Keratinocyte (primary cell): ENCODE measurements at places on chromosomes 7 and 10. TPM values are rescaled to one million over a fixed set of nuclear protein-coding genes. Genes with fewer than 3 reads are reported as not detected.

DNA sequence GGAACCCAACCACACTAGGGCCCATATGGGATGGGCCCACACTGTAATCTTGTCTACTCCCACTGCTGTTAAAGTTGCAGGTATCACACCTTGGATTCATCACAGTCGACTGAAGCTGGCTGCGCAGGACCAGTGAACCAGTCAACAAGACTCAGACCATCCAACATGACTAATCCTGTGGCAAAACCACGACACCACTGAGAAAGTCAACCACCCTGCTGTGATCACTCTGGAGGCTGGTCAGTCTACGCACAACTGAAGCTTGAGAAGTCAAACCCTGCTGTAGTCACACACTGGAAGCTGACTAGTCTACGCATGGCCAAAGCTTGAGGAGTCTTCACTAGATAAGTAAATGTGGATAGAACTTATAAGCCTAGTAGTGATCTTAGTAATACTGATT lies 9.6 kb upstream of the CYREN start:
- peaks cover 21% of the 10 kb centered on the region for H3K36me3 ChIP-seq
- H3K4me3 ChIP-seq, result no peak overlapping the region
- peaks cover 32% of the 10 kb centered on the region for H3K4me1 ChIP-seq
- no peaks in the 10 kb centered on the region for H3K27me3 ChIP-seq
- no peak for DNase-seq

GRCh38 chr7:22477876-22478450 lies 22.0 kb downstream of the STEAP1B start:
- H3K27ac ChIP-seq, result no peak overlapping the region
- H3K27me3 ChIP-seq, result no peaks in the 10 kb centered on the region
- no peak for DNase-seq
- no peaks in the 10 kb centered on the region for H3K36me3 ChIP-seq
- no peaks in the 10 kb centered on the region for H3K4me1 ChIP-seq

GRCh38 chr7:142185801-142186200 lies 72.1 kb downstream of the PRSS58 start:
- no peaks in the 10 kb centered on the region for H3K36me3 ChIP-seq
- H3K4me1 ChIP-seq, result no peaks in the 10 kb centered on the region
- DNase-seq, result no peak
- no peak overlapping the region for H3K4me3 ChIP-seq
- H3K27ac ChIP-seq, result no peak overlapping the region
- H3K27me3 ChIP-seq, result no peaks in the 10 kb centered on the region

DNA sequence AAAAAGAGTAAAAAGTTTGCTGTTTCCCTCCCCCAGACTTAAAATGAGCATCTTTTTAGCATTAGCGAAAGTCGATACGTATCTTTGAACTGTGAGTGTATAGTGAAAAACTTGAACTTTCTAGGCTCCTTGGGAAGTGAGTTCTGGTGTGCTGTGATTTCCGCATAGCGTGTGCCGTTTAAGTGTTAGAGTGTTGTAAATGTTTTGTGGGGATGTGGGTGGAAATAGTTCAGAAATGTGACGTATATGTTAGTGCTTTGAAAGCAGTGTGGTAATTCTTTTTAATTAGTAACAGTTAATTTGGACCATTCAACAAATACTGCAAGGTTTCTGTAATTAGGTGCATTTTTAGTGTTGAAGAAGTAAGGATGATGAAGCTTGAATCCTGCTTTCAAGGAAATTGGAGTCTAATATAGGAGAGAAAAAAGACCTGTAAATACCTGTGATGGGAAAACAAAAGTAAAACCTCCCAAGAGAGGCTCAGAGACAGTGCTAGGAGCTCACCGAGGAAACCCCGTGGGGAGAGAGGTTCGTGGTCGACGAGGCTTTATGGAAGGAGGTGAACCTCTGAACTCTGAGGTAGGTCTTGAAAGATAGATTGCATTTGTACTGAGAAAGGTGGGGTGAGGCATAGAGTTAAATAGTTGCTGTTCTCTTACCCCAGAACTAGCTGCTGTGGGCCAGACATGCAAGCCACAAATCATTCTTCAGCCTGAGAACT lies 40.8 kb downstream of the RBM33 start:
- H3K36me3 ChIP-seq, result peaks cover 6% of the 10 kb centered on the region
- no peaks in the 10 kb centered on the region for H3K4me1 ChIP-seq
- no peak overlapping the region for H3K4me3 ChIP-seq
- no peak overlapping the region for H3K27ac ChIP-seq
- DNase-seq, result no peak
- no peaks in the 10 kb centered on the region for H3K27me3 ChIP-seq

GRCh38 chr7:51268859-51269258 lies 47.8 kb downstream of the COBL start:
- no peaks in the 10 kb centered on the region for H3K36me3 ChIP-seq
- no peak for DNase-seq
- no peak overlapping the region for H3K4me3 ChIP-seq
- no peak overlapping the region for H3K27ac ChIP-seq
- H3K4me1 ChIP-seq, result no peaks in the 10 kb centered on the region
- H3K27me3 ChIP-seq, result no peaks in the 10 kb centered on the region

- no peak for DNase-seq
- H3K4me3 ChIP-seq, result no peak overlapping the region
- H3K27me3 ChIP-seq, result no peaks in the 10 kb centered on the region
- H3K4me1 ChIP-seq, result no peaks in the 10 kb centered on the region
- H3K27ac ChIP-seq, result no peak overlapping the region
Measured at GRCh38 chr10:83724471-83725241, 414.7 kb upstream of the GHITM start.

GRCh38 chr10:20363684-20364083 lies 533.4 kb downstream of the NEBL start:
- no peak overlapping the region for H3K4me3 ChIP-seq
- H3K4me1 ChIP-seq, result no peaks in the 10 kb centered on the region
- no peak overlapping the region for H3K27ac ChIP-seq

GRCh38 chr10:12993595-12993994 lies 7.9 kb downstream of the CCDC3 start:
- H3K27ac ChIP-seq, result no peak overlapping the region
- no peaks in the 10 kb centered on the region for H3K36me3 ChIP-seq
- no peaks in the 10 kb centered on the region for H3K27me3 ChIP-seq
- no peak for DNase-seq

DNA sequence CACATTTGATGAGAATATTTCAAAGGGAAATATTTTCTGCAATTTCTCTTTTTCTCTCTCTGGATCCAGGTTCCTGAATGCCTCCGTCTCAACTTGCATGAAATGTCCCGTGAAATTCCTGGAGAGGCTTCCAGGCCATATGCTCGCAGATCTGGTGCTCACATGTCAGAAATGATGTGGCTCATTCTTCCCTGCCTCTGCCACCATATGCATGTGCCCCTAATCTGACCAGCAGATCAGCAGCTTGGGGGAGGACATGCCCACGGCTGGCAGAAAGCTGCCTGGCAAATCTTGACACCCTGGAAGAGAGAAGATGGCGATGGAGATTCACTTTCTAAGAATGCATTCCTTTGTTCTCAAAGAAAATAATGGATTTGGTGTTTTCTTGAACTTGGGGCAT lies 490.7 kb downstream of the RPS24 start:
- no peak for DNase-seq
- H3K27me3 ChIP-seq, result no peaks in the 10 kb centered on the region
- H3K4me3 ChIP-seq, result no peak overlapping the region

DNA sequence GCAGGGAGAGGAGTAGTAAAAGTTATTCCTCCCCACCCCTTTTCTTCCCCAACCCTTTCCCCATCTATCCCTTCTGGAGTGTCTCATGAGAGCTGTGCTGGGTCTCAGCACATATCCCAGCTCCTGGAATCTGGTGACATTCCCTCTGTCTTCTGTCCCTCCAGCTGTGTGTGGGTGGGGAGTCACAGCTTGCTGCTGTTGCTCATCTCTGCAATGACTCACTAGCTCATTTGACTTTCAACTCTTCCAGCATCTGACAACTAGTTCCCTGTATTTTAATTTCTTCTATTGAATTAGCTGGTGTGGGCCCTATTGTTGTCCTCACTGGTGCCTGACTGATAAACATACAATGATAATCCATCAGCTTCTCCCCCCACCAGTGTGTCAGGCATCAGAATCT lies 198.9 kb upstream of the AUTS2 start:
- DNase-seq, result no peak
- no peak overlapping the region for H3K4me3 ChIP-seq
- no peaks in the 10 kb centered on the region for H3K4me1 ChIP-seq
- H3K36me3 ChIP-seq, result no peaks in the 10 kb centered on the region
- H3K27me3 ChIP-seq, result no peaks in the 10 kb centered on the region
- no peak overlapping the region for H3K27ac ChIP-seq

GRCh38 chr10:101892782-101893391 lies 49.3 kb upstream of the KCNIP2 start:
- peaks cover 13% of the 10 kb centered on the region for H3K4me1 ChIP-seq
- H3K27ac ChIP-seq, result no peak overlapping the region
- H3K27me3 ChIP-seq, result no peaks in the 10 kb centered on the region
- H3K36me3 ChIP-seq, result no peaks in the 10 kb centered on the region
- DNase-seq, result no peak
- H3K4me3 ChIP-seq, result no peak overlapping the region

STAG3 gene
- polyA plus RNA-seq, result 0.10 to 0.28 TPM (median 0.15 TPM) in 3 replicates

SAMD9L gene
- polyA plus RNA-seq, result 4.2 to 6.8 TPM (median 6.5 TPM) in 3 replicates

LEP gene
- polyA plus RNA-seq, result 0.10 to 0.50 TPM in 2 of 3 replicates, not detected in the other
